ENCODE measurements at places on chromosomes 11 and 22. TPM values are rescaled to one million over a fixed set of nuclear protein-coding genes. Genes with fewer than 3 reads are reported as not detected.

The KRTAP5-11 gene
- polyA plus RNA-seq = not detected

The UCP3 gene
- polyA plus RNA-seq = 0.70 TPM

The ROBO3 gene
- 17.0 TPM for polyA plus RNA-seq

The PPARA gene
- 4.9 TPM for polyA plus RNA-seq

The SYCE3 gene
- 0.17 TPM for polyA plus RNA-seq

The CASTOR1 gene
- polyA plus RNA-seq = 9.1 TPM

The KDM2A gene
- polyA plus RNA-seq = 39.6 TPM

The LDLRAD3 gene
- polyA plus RNA-seq = 11.8 TPM

The SMIM35 gene
- not detected for polyA plus RNA-seq

The PAMR1 gene
- 4.1 TPM for polyA plus RNA-seq
